ENCODE measurements at places on chromosomes 1 and 21.
A peak's percentile ranks its signal among the peaks of the same experiment; 100 is the strongest.

- no peak for DNase-seq
Measured at GRCh38 chr1:44808938-44809917, 905 bp downstream of the BTBD19 start.

DNA sequence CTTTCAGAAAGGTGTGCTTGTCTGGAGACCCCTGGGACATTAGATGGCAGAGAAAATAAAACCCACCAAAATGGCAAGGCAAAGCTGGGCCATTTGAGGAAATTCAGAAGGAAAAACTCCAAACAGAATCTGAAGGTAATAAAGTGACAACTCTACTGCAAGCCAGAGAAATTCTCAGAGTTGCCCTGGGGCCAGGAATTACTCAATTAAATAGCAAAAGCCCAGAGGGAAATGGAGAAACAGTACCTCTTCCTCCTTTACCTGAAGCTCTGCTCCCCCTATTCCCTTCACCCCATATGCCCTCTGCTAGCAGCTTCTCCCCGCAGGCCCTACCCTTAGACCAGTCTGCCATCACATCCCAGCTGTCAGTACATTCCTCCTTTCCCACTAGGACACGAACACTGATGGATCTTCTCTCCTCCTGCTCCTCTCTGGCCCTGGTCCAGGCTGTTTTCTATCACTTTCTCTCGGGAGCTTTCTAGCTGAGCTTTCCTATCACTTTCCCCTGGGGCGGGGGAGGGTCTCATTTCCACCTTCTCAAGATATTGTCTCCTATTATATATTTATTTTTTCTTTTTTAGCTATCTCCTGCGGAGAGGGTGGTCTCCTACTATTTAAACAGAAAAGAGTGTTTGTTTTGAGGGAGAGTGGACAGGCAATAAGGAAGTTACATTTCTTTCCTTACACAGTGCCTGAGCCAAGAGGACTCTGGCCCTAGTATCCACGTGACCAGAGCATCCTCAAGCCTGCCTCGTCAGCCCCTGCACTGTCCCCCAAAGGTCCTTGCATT is 47.7 kb upstream of the RBM15 start:
- DNase-seq: no peak

- DNase-seq: no peak
Measured at GRCh38 chr21:15227919-15228318, 163.1 kb upstream of the NRIP1 start.

DNA sequence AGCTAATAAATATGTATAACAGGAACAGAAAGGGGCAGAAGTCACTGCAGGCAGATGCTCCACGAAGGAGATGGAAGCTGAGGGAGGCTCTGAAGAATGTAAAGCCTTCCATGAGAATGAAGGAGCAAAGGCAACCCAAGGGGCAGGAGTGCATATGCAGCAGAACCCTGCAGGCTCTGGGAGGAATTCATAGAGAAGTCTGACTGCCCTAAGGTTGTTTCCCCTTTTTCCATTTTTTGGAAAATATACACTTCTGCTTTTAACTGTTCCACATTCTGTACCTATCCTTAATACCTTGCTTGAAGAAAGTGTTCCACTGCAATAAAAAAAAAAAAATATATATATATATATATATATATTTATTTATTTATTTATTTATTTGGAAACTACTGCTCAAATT is 69.6 kb downstream of the CD34 start:
- DNase-seq: no peak

GRCh38 chr1:46523496-46524353 is 27.7 kb downstream of the KNCN start:
- no peak for DNase-seq

DNA sequence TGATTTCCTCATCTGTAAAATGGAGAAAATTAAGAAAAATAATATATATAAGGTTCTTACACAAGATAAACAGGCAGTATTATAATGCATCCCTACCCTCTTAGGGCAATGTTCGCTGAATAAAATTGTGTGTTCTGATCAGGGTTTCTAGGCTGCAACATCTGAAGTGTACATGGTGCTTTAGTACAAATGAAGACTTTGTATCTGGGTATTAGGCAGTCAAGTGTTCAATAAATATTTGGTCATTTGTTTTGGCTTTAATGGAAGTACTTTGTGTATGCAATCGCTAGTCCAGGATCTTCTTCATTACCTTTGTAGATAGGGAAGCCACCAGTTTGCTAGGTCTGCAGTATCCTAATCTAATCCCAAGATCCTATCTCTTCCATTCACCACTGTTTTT is 28.1 kb downstream of the DNASE2B start:
- DNase-seq: no peak

DNA sequence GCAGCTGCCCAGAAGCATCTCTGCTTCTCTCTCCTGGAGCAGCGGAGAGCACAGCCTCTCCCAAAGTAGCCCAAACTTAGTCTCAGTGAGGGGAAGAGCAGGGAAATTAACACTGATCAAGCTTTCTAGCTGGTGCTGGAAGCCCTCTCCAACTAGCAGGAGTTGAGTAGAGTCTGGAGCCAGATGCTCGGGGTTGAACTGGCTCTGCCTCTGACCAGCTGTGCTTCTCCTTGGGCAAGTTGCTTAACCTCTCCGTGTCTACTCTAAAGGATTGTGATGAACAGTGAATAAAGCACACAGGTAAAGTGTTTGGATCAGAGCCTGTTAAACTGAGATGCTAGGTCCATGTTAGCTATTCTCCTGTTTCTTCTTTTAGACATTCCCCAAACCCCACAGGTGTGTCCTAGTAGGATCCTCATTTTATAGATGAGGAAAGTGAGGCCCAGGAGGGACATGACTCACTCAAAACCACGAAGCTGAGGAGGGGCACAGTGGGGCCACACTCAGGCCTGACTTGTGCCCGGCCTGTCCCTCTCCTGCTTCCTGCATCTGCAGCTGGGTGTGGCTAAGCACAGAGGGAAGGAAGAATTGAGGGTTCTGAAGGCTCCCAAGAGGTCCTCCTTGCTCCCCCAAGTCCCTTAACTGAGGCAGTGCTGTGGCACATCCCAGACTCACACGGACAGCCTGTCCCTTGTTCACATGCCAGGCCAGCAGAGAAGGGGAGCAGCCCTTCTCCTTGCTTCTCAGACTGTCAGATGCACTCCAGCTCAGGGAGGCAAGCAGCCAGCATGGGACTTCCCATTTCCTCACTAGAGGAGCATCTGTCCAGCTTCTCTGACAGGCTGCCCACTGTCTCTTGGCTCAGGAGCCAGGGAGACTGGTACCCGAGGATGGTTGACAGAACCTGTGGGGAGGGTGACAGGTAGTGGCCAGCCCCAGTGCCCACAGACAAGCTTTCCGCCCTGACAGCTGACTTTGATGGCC is 152.0 kb upstream of the IGSF21 start:
- DNase-seq: no peak

- DNase-seq: no peak
Measured at GRCh38 chr1:62177621-62178020, 17.0 kb upstream of the L1TD1 start.

GRCh38 chr21:31576428-31576827 is 83.1 kb upstream of the SOD1 start:
- DNase-seq: no peak

DNA sequence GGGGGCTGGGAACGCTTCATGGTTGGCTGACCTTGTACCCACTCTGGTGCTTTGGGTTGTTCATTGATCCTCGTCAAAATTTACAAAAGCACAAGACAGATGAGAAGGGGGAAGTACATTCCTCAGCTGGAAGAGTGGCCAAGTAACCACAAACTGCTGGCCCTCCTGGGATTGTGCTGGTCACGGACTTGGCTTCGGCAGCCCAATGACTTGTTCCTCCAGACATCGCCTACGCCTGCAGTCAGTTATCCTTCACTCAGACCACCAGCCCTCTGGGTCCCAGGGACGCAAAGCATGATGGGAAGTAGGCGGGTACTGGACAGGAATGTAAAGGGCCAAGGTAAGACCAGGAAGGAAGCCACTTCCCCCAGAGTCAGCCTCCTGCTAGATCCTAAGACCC is 53.1 kb downstream of the LMX1A start:
- no peak for DNase-seq

DNA sequence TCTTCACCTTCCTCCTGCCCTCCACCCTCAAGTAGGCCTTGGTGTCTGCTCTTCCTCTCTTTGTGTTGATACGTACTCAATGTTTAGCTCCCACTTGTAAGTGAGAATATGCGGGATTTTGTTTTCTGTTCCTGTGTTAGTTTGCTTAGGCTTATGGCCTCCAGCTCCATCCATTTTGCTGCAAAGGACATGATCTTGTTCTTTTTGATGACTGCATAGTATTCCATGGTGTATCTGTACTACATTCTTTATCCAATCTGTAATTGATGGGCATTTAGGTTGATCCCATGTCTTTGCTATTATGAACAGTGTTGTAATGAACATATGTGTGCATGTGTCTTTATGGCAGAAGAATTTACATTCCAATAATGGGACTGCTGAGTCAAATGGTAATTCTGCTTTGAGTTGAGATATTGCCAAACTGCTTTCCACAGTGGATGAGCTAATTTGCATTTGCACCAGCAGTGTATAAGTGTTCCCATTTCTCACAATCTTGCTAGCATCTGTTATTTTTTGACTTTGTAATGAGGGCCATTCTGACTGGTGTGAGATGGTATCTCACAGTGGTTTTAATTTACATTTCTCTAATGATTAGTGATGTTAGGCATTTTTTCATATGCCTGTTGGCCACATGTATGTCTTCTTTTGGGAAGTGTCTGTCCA is 272.7 kb downstream of the SDCCAG8 start:
- DNase-seq: no peak

- no peak for DNase-seq
Measured at GRCh38 chr1:115880981-115881672, 40.2 kb upstream of the NHLH2 start.

DNA sequence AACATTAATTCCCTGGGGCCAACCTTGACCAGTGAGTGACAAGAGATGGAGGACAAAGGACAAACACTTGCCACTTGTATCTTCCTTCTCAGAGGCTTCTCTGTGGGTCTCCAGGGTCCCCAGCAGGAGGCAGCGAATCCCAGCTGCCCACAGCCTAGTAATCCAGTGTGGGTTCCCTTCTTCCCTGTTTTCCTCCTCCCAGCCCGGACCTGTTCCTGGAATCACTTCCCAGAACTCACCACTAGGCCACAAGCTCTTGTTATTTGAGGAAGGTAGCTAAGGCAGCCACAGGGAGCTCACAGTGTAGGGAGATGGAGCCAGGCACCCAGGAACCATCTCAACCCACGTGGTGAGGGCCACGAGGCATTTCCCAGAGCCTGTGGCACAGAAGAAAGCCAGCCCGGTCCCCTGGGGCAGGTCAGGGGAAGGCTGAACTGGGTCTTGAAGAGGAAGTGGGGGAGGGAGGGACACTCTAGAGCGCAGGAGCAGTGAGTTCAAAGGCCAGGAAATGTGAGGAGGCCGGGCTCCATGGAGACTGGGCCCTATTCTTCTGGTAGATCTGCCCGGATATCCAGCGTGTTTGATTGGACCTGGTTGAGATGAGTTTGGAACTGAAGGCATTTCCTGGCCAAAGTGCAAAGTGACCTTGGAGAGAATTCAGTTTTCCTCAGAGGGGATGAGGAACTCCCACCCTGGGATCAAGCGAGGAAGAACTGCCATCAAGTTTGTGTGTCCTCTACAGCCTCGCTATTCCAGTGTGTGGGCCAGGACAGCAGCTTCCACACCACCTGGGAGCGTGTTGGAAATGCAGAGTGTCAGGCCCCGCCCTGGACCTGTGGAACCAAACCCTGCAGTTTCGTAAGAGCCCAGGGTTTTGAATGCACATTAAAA is 20.3 kb upstream of the C2CD2 start:
- DNase-seq: no peak

GRCh38 chr1:181479137-181479745 is 4.1 kb upstream of the CACNA1E start:
- DNase-seq: peak; percentile 40

DNA sequence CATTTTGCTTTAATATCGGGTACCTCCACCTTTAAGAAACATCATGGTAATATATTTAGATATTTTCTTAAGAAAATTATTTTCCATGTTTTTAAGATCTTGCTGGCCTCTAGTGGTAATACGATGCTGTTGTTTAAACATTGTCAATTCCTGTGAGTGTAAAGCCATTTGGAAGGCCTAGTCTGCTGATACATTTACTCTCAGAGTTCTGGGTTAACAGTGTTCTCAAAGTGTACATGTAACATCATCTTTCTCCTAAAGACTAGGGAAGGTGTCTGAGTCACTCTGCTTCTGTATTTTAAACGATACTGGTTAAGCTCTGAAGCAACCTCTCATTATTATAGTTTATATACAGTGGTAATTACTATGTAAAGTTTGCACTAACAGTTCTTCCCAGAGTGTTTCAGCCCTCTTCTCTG is 189.1 kb downstream of the RASAL2 start:
- peak; percentile 27 for DNase-seq

- no peak for DNase-seq
Measured at GRCh38 chr1:228105270-228105995, 2.3 kb upstream of the C1orf35 start.

DNA sequence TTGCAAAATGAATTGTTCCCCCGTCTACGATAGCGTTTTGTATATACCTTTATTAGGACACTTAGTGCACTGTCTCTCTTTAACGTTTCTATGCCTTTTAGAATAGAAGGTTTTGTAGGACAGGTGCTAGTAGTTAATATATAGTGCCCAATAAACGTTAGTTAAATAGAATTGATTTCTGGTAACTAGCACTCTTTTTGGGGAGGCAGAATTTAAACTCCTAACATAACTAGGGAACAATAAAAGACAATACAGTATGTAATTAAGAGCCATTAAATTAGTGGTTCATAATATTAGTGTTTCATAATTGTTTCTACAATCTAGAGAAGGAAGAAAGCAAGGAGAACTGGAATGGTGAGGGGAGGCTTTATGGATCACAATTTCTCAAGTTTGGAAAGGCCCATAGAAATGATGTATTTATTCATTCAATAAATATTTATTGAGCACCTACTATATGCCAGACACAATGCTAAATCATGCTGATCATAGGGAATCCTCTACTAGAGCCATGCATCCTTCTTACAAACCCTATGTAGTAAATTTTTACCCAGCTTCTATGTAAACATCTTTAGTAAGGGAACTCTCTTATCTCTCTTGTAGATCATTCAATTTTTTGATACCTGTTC is 742 bp downstream of the POLR3GL start:
- DNase-seq: no peak

DNA sequence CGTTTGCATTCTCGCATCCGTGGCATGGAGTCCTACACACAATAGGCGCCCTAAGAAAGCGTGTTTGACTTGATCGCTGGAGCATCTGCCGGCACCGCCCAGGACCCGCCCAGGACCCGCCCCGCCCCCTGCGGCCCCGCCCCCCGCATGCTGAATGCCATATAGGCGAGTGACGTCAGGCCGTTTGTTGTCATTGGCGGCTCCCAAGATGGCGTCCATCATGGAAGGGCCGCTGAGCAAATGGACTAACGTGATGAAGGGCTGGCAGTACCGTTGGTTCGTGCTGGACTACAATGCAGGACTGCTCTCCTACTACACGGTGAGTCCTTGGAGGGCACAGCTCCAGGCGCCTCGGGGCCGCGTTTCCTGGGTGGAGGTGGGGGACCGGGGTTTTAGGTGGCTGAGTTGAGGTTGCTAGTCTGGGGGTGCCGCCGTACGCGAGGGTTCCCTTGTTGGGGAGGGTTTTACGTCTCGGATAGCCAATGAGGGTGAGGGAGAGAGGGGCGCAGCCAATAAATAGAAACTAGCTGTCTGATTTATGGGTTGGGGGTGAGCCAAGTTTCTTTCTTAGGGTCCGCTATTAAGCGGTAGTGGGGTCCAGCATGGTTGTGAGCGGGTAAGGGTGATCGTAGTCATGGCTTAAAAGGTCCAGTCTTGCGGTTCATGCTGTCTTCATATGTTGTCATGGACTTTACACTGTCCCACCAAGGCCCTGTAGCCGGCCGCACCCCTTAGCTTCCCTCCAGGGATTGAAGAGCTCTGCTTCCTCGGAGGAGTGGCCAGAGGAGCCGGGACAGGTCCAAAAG is at the start of gene OSBPL9:
OSBPL9 (plus strand) TSS at position 190 of the 806 bp plus-strand sequence; CDS start at position 209, 19 bp downstream.
- DNase-seq: peak; percentile 87

GRCh38 chr1:82979593-82980236 is 1019.2 kb downstream of the TTLL7 start:
- DNase-seq: peak; percentile 67
